ENCODE measurements at places on chromosomes 13 and 19.

DNA sequence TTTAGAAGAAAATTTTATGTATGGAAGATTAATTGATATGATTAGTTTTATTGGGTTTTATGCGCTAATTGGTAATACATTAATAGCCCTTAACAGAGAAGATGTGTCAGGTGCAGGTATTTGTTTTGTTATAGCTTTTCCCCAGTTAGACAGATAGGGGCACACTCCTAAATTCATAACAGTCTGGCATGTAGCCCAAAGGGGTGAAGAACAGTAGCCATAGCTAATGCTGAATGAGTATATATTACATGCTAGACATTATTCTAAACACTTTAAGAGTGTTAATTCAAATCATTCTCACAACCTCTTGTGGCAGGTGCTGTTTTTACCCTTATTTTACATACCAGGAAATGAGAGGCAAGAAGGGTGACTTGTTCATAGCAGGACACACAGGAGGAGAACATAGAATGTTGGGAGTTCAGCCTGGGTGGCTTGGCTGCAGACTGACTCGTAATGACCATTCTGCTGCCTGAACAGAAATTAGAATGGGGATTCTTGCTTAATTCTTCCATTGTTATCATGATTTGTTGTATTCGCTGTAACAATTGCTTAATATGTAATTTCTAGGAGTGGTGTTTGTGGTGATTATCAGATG lies 20.1 kb downstream of the PCCA start:
- DNase-seq: no peak

DNA sequence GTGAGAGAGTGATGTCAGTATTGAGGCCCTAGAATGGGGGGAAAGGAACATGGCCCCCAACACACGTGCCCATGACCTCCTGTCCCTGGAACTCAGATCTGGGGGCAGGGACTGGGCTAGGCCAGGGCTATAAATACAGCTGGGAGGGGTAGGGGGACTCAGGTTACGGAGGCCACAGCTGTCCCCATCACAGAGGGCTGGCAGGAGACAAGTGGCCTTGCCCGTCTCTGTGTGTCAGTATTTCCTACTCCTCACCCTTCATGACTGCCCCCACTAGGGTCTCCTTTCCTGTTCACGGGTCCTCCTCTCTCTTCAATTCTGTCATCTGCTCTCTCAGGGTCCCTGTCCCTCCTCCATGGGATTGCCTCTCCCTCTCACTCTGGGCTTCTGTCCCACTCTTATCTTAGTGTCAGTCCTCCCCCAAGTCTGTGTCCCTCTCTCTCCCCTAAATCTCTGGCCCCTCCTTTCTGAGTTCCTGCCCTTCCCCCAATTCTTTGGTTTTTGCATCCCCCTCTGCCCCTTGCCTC lies 687 bp upstream of the HRC start:
- no peak for DNase-seq

- DNase-seq: no peak
Observed at GRCh38 chr13:51539887-51540286, 44.4 kb upstream of the WDFY2 start.

DNA sequence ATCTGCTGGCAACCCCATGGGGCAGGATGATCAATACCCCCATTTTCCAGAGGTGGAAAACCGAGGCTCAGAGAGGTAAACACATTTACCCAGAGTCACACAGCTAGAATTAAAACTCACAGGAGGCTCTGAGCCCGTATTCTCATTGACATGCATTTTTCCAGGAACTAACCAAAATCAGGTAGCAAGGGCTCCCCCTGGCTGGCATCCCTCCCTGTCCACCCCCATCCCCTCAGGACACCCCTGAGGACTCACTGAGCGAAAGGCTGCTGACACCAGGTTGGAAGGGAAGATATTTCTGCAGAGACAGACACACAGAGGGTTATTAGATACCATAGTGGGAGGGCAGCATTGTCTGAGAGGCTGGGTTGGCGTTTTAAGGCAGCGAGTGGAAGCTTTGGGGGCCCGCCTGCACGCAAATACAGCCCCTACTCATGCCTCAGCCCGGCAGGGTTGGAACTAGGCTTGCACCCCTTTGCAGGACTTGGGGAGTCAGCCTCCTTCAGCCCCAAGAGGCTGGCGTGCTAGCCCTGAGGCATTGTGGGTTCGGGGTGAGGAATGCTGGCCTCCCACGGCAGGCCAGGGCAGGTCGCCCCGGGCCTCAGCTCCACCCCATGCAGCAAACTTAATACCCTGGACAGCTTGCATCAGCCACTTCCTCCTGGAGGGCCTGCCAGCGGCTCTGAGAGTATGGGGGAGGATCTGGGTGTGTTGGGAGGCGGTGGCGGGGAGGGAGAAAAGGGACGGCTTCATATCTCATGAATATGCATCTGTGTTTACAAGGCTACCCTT lies 3.9 kb downstream of the SLC1A5 start:
- DNase-seq: peak; percentile 56

DNA sequence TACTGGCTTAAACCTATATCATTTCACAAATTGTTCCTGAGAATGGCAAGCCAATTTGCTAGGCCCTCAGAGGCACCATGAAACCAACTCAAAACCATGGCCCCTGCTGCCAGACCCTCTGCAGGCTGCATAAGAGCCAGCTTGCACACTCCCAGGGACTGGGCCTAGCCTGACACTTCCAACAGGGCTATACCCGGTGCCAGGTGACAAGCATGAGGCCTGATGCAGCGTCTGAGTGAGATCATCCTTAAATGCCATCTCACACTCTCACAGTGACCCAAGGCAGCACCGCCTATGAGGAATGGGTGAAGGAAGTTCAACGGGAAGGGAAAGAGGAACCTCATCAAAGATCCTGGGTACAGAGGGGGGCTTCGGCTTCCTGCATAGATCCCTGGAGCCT lies 65.6 kb downstream of the C13orf42 start:
- no peak for DNase-seq

GRCh38 chr19:45821103-45821521 lies 6.0 kb upstream of the RSPH6A start:
- no peak for DNase-seq

GRCh38 chr13:99290894-99291293 lies 16.3 kb downstream of the GPR183 start:
- no peak for DNase-seq

- no peak for DNase-seq
Observed at GRCh38 chr13:112056739-112057438, 10.1 kb upstream of the SOX1 start.

DNA sequence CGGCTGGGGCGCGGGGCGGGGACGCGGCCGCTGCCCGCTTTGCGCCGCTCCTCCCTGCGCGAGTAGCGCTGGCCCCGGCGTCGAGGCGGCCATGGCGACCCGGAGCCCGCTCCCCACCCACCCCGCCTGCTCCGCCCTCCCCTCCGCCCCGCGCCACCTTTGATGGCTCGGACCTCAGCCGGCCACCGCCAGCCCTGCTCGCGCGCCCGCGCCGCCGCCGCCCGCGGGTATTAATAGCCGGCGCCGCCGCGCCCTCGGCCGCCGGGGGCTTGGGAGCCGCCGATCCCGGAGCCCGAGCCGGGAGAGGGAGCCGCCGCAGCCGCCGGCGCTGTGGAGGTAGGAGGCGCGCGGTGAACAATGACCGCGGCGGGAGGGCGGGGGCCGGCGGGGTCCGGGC lies 261 bp downstream of the FARP1 start:
- no peak for DNase-seq

GRCh38 chr13:44317752-44318151 lies 55.9 kb upstream of the SERP2 start:
- no peak for DNase-seq

DNA sequence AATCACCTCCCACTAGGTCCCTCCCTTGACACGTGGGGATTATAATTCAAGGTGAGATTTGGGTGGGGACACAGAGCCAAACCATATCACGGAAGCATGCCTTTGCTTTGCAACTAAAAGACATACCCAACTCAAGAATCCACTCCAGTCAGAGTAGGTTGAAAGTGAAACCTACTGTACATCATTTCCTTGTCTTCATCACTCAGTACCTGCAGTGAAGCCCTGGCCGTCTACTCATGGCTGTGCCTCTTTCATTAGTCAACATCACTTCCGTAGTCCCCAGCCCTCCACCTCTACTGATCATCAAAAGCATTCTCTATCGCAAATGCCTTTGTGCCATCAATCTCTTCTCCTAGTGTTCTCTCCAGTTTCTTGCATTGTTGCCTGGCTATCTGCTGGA lies 343.1 kb upstream of the ARGLU1 start:
- DNase-seq: no peak

DNA sequence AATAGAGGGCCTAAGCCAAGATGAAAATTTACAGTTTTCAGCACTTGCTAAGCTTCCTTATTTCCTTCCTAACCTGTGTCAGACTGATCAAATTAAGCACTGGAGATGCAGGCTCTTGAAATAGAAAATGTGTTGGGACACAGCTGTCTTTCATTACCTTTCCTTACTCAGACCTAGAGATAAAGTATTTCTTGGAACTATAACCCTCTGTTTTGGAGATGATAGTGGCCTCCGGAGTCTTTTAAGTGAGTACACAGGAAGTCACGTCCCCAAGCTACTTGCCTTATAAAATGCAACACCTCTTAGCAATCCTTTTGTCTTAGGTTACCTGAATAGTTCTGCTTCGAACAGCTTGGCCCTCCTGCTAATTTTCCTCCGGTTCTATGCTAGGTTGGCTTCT lies 12.4 kb upstream of the AKAP11 start:
- DNase-seq: no peak

GRCh38 chr13:31896427-31896826 lies 135.1 kb upstream of the FRY start:
- no peak for DNase-seq

- no peak for DNase-seq
Observed at GRCh38 chr19:49503582-49503962, 7.3 kb downstream of the RPS11 start.

DNA sequence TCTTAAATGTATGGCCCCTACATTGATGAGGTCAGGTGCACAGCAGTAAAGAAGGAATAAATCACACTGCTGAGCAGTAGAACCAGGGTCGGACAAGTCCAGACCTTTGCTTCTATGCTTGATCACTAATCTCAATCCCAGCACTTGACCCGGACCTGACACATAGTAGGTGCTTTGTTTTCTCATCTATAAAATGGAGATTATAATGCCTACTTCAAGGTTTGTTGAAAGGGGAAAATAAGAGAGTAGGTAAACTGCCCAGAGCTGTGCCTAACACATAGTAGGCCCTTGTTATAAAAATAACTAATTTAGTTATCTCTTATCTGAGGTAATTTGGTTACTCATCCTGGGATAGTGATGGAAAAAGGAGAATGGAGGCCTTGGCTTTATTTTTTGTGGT lies 125.0 kb downstream of the RXFP2 start:
- DNase-seq: no peak

DNA sequence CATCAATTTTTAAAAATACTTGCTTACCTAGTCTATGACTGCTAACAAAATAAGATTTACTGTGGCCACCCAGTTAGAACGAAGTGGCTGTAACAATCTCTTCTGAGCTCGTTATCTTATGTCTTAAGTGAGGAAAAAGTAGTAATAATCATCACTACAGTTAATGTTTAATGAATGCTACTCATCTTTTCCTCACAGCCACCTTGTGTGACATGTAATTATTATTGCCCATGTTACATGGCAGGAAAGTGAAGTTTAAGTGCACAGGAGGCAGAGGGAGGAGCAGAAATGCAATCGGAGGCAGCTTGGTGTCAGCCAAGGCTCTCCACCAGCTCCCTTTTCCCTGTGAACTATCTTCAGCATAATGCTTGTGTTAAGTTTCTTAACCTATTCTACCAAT lies 260.3 kb downstream of the B3GLCT start:
- no peak for DNase-seq

DNA sequence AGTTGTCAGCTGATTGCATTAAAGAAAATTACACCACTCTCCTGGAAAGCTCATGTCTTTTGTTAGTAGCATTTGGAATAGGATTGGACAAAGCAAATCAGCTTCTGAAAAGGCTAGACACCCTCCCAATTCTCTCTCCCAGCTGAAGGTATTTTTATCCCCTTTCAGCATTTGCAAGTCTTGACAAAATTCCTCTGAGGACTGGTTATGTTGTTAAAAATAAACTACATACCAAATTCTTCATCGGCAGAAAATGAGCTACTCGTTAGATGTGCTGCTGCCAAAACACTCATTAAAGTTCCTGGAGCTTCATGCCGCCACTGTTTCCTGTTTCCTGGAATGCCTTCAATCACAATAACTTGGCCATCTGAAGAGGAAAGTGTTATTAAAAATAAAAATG lies 37.1 kb downstream of the UTP14C start:
- no peak for DNase-seq

GRCh38 chr13:99272481-99272880 lies 14.3 kb upstream of the GPR18 start:
- no peak for DNase-seq

- DNase-seq: no peak
Observed at GRCh38 chr19:18109733-18110608, 12.4 kb downstream of the MAST3 start.

GRCh38 chr13:35690581-35691207 lies 214.2 kb upstream of the MAB21L1 start:
- no peak for DNase-seq

- no peak for DNase-seq
Observed at GRCh38 chr13:72692884-72693514, 34.4 kb downstream of the MZT1 start.
